Kidney (tissue), 22 donors: ENCODE measurements at places on chromosomes 6 and 20.

DNA sequence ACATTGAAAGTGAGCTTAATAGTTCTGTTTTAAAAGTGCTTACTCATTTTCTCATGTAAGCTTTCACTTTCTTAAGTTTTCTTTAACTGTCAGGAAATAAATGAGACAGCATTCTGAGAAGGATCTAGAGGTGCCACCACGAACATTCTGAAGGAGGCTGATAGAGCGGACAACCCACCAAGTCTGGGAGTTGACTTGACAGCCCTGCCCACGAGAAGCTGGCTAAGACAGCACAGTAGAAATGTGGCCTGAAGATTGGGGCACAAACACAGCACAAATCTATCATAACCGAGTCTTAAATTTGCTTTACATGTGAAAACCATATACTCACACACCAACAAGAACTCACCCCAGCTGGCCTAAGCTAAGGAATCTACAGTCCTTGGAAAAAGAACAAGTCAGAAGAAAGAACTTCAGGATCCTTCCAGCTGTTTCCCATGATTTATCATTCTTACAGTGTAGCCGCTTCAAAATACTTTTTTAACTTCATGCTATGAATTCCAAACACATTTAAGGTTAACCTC, 144.2 kb upstream of the TNFAIP3 start:
- H3K36me3 ChIP-seq: no peaks in the 10 kb centered on the region
- H3K4me3 ChIP-seq: no peak overlapping the region
- no peak for DNase-seq
- no peak overlapping the region for H3K27ac ChIP-seq
- H3K27me3 ChIP-seq: no peaks in the 10 kb centered on the region

DNA sequence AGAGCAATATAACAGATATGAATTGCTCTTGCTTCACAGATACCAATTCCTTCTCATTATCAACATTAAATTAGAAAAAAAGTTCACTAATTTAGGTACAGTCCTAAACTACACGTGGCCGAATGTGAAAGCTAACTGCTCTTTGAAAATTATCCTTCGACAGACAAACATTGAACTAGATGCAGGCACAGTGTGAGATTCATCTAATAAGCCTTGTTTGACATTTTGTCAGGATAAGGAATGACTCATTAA, 1.1 kb downstream of the FAM184A start:
- no peak overlapping the region for H3K27ac ChIP-seq
- DNase-seq: no peak
- no peaks in the 10 kb centered on the region for H3K4me1 ChIP-seq

DNA sequence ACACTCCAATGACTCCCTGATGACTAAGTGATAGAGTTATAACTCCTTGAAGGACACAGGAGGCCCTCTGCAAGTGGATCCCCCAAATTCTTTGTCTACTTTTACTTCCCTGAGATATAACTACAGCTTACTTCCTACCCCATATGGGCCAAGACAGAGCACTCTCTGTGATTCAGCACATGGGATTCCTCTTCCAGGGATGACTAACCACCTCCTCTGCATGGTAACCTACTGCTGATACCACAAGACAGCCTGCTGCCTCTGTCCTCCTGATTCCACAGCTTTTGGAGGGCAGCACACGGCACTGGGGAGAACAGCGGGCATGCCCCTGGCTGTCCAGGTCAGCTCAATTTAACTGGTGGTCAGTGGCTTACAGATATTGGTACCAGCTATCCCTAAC, 675.7 kb upstream of the AGPAT4 start:
- H3K4me1 ChIP-seq: no peaks in the 10 kb centered on the region
- H3K36me3 ChIP-seq: no peaks in the 10 kb centered on the region
- H3K27ac ChIP-seq: no peak overlapping the region
- no peak overlapping the region for H3K4me3 ChIP-seq
- H3K27me3 ChIP-seq: no peaks in the 10 kb centered on the region
- no peak for DNase-seq

DNA sequence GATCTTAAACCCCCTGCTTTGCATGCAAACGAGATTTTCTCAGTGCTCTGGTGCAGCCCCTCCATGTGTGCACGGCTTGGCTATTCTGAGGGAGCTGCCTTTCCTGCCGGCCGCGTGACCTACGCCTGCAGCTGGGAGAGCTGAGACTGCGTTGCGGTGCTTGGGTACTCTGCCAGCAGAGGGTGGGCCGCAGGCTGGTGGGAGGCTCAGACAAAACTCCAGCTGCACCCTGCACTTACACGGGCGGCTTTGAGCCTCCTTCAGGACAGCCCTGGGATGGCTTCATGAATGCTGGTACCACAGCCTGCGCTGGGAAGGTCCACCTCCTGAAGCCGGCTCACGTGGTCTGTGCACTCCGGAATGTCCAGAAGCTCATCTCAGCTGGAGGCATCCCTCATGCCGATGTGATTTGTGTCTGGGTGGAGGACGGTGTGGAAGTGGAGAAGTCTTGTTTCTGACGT, 223.7 kb downstream of the DLL1 start:
- no peak overlapping the region for H3K4me3 ChIP-seq
- no peaks in the 10 kb centered on the region for H3K27me3 ChIP-seq
- H3K36me3 ChIP-seq: no peaks in the 10 kb centered on the region
- no peaks in the 10 kb centered on the region for H3K4me1 ChIP-seq
- no peak overlapping the region for H3K27ac ChIP-seq

DNA sequence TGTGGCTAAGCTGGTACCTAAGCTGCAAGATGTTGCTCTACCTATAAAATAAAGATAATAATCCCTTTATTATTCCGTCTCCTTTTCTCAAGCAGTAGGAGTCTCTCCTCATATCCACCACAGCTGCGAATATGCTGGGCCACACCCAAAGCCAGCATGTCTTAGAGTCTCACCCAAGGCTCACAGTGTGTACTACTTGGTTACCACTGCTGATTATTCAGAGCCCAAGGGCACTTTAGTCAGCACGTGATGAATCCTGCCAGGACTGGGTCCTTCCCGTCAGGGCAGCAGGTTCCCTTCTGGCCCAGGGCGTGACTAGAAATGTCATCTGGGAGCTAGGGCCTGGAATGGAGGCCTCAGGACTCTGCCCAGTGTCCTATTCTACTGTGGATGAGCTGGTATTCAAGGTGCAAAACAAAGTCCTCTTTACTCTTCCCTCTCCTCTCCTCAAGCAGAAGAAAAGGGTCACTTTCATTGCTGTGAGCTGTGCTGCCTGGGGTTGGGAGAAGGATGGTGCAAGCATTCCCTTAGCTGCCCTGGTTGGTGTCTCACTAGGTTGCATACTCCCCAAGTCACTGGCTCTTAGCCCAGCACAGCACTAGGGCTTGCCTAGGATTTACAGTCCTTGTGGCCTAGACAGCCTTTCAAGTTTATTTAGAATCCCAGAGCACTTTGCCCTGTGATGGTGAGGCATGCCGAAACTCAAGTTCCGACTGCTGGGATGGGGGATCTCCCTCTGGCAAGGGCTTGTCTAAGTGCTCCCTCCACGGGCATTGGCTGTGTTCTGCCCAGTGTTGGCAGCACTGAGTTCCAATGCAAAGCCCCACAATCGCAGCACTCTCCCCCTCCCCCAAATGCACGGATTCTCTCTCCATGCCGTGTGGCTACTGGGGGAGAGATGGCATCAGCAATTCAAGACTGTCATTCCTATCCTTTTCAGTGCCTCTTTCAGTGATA, 320.2 kb downstream of the BTBD9 start:
- no peaks in the 10 kb centered on the region for H3K36me3 ChIP-seq
- no peaks in the 10 kb centered on the region for H3K27me3 ChIP-seq
- no peaks in the 10 kb centered on the region for H3K4me1 ChIP-seq

GRCh38 chr6:71324194-71324785, 35.7 kb downstream of the OGFRL1 start:
- H3K27me3 ChIP-seq: no peaks in the 10 kb centered on the region
- no peaks in the 10 kb centered on the region for H3K36me3 ChIP-seq
- H3K4me3 ChIP-seq: no peak overlapping the region
- H3K4me1 ChIP-seq: peaks cover 8% of the 10 kb centered on the region
- DNase-seq: no peak

DNA sequence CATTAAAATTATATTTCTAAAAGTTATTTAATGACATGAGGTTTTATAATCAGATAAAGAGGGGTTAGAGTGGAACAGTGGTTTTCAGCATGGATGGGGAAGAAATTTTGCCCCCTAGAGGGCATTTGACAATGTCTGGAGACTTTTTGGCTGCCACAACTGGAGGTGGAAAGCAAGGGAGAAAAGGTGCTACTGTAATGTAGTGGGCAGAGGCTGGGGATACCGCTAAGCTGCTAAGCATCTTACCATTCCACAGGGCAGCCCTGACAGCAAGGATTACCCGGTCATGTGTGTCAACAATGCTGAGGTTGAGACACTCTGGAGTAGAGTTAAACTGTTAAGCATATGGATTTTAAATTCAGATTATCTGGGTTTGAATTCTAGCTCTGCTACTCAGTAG, 52.9 kb upstream of the FABP7 start:
- no peak overlapping the region for H3K4me3 ChIP-seq
- no peaks in the 10 kb centered on the region for H3K36me3 ChIP-seq
- H3K27ac ChIP-seq: no peak overlapping the region
- DNase-seq: no peak
- H3K27me3 ChIP-seq: no peaks in the 10 kb centered on the region
- no peaks in the 10 kb centered on the region for H3K4me1 ChIP-seq

GRCh38 chr20:50108556-50109235, 4.3 kb downstream of the UBE2V1 start:
- no peak for DNase-seq
- no peaks in the 10 kb centered on the region for H3K27me3 ChIP-seq
- peaks cover 35% of the 10 kb centered on the region for H3K4me1 ChIP-seq
- no peaks in the 10 kb centered on the region for H3K36me3 ChIP-seq

- no peaks in the 10 kb centered on the region for H3K4me1 ChIP-seq
- no peak overlapping the region for H3K27ac ChIP-seq
- no peak overlapping the region for H3K4me3 ChIP-seq
- H3K36me3 ChIP-seq: no peaks in the 10 kb centered on the region
- no peaks in the 10 kb centered on the region for H3K27me3 ChIP-seq
Measured at GRCh38 chr20:21315138-21315537, 12.0 kb downstream of the XRN2 start.

DNA sequence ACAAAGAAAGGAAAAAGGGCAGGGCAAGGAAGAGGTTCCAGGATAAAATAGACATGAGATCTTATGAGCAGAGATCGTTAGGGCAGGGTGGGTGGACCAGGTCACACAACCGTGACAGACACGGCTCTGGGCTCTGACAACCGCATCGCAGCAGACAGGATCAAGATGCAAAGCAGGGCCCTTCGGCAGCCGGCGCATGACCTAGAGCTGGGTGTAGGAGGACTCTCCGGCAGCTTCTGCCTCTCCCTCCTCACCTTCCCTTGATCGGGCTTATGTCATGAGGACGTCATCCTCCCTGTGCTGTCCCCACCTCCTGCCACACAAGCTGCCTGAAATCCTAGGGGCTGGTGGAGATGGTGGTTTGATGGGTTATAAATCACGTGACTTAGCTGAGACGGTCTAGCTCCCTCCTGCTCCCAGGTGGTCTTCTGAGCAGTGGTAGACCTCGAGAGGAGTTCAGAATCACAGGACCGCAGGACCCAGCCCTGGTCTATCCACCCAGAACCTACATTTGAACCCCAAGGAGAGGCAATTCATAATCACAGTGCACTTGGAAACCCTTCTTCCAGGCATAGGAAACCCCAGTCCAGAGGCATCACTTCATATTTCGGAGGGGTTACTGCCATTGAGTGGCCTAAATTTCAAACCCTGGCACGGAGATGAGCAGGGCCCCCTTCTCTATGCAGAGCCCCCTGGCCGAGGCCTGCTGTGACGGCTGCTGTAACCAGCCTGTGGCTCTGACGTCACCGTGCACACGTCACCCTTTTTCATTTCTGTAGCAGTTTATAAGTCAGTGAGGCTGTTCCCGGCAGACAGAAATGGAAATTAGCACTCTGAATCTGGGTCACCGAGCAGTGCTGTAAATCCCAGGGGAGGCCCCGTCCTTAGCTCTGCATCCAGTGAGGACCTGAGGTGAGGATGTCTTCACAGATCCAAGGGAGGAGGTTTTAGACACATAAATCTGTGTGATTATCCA, 8.7 kb upstream of the CCR6 start:
- no peaks in the 10 kb centered on the region for H3K4me1 ChIP-seq
- H3K36me3 ChIP-seq: no peaks in the 10 kb centered on the region
- H3K27ac ChIP-seq: no peak overlapping the region
- H3K4me3 ChIP-seq: no peak overlapping the region
- DNase-seq: peak; percentile 81

- no peak overlapping the region for H3K27ac ChIP-seq
- H3K36me3 ChIP-seq: no peaks in the 10 kb centered on the region
Measured at GRCh38 chr20:51759769-51760510, 8.2 kb downstream of the ATP9A start.

DNA sequence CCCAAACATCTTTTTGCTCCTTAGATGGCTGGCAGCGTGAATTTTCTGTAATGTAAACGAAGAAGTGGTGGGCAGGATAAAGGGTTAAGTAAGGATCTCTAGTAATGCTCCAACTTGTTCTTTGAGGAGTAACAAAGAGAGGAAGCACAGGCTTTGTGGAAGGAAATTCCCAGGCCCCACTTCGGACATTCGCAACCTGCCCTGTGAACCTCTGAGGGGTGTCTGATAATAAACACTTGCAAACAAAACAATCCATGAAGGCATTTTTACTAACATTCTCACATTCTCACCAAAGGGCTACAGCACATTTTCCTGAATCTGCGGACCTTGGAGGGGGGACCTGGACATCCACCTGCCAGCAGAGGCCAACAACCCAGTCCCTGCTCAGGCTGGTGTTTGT, 25.8 kb upstream of the ADGRF5 start:
- no peak for DNase-seq
- H3K27ac ChIP-seq: peak overlapping the region; percentile 35
- H3K4me1 ChIP-seq: peaks cover 10% of the 10 kb centered on the region
- no peak overlapping the region for H3K4me3 ChIP-seq
- no peaks in the 10 kb centered on the region for H3K36me3 ChIP-seq
- no peaks in the 10 kb centered on the region for H3K27me3 ChIP-seq

DNA sequence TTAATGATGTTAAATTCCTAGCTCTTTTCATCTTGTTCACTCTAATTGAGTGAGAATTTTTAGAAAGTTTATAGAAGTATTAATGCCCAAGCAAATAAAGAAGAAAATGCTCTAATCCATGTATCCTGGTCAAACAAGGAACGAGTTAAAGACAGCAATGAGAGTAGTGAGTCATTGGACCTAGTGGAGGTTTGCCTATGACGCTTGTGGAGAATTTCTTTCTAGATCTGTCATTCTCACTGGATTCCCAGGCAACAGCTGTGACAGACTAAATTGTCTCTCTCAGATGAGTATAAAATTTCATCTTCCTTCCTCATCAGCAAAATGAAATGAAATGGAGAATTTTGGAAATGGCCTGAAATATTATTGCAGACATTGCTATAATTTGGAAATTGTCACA, 127.9 kb downstream of the COL19A1 start:
- no peak overlapping the region for H3K27ac ChIP-seq
- no peaks in the 10 kb centered on the region for H3K36me3 ChIP-seq
- H3K4me3 ChIP-seq: no peak overlapping the region
- no peaks in the 10 kb centered on the region for H3K27me3 ChIP-seq
- no peaks in the 10 kb centered on the region for H3K4me1 ChIP-seq
- no peak for DNase-seq
